Effector memory CD4-positive, alpha-beta T cell (primary cell): ENCODE measurements at places on chromosomes 16 and 17.

DNA sequence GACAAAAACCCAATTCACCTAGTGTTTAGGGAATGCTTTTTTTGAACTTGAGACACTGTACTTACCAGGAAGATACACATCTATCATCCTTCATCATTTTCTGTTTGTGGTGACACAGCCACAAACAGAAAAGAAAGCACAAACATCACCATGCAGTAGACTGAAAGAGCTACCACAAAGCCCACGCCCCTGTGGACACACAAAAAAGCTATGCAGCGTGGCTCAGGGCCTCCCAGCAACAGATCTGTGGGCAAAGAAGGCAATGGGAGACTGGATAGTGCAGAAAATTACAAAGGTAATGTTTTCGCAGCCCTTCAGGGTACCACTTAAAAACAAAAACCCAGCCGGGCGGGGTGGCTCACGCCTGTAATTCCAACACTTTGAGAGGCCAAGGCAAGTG is 9.6 kb downstream of the COTL1 start:
- DNase-seq: no peak

GRCh38 chr16:6853565-6853964 is 479.1 kb upstream of the RBFOX1 start:
- DNase-seq: no peak

GRCh38 chr17:19619705-19620325 is 28.7 kb upstream of the ALDH3A2 start:
- no peak for DNase-seq

DNA sequence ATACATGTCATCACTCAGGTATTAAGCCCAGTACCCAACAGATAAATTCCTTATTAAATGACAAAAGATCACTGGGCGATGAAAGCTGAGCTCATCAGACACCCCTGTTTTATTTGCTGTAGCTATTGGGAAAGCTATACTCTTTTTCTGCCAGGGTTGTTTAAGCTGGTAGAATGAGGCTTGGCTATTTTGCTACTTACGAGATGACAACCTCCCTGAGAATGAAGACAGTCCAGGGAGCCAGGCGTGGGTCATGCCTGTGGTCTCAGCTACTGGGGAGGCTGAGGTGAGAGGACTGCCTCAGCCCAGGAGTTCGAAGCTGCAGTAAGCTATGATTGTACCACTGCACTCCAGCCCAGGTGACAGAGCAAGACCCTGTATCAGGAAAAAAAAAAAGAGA is 4.3 kb upstream of the SH2B1 start:
- no peak for DNase-seq

DNA sequence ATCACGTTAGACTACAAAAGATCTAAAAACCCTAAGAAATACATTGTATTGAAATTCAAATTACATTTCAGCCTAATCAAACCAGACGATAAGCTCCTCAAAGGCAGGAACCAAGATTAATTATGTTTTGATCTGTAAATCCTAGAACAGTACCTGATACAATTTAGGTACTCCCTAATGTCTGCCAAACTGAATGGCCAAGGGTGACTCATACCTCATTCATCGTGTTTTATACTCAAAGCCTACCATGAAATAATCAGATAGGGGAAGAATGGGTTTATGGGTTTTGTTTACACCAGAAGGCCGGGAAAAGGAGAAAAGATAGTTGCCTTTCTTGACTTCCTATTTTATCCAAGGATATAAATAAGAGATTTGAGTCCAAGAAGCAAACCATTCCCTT is 19.3 kb downstream of the MMD start:
- DNase-seq: no peak

DNA sequence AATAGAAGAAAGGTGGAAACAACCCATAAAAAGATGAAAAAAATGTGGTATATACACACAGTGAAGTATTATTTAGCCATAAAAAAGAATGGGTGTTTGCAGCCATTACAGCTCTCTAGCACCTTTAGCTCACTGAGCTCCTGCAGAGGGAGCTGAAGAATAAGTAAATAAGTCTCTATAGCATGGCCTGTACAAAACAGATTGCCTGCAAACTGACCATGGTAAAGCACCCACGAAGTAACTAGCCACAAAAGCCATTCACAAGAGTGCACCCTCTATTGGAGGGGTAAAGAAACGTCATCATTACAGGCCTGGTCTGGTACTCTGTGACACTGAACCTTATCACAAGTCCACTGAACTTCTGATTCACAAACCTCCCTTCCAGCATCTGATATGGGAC is 76.3 kb downstream of the USP32 start:
- DNase-seq: no peak

GRCh38 chr16:68033101-68033500 is 10.0 kb downstream of the DUS2 start:
- no peak for DNase-seq

GRCh38 chr16:83717814-83718213 is 90.0 kb upstream of the HSBP1 start:
- no peak for DNase-seq

- DNase-seq: no peak
These were observed 44.2 kb downstream of the LYRM9 start for GRCh38 chr17:27848931-27849330.

DNA sequence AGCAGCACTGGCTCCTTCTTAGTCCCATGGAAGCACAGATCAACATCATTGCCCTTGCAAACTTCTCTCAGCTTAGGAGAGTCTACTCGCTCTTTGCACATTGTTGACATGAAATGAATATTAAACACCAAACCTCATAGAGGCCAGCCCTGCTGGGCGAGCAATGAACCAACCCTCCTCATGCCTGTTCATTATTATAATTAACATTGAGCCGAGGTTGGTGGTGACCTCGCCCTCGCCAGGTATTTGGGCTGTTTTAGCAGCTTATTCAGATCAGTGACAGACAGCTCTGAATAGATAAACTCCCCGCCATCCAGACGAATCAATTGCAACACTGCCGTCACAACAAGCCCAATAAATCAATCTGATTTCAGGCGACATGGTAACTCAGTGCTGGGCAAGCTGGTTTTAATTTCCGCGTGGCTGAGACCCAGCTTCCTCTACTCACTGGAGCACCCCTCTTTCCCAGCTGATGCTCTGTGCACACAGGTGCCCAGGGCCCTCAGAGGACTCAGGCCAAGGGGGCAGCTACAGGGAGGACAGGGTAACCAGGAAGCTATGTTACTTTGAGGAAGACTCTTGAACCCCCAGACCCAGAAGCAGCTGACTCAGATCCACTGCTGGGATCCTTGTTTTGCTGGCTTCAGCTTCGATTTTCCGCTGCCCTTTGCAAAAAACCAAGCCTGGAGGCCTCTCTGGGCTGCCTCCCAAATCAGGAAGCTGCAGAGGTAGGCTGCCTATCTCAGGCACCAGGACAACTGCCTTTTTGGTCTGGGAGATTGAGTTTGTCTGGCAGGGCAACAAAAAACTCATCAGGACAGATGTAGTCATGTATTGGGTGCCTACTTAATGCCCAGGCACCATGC is 10.7 kb upstream of the SEZ6 start:
- DNase-seq: no peak

- DNase-seq: no peak
These were observed 39.5 kb downstream of the SREBF1 start for GRCh38 chr17:17797119-17797809.

DNA sequence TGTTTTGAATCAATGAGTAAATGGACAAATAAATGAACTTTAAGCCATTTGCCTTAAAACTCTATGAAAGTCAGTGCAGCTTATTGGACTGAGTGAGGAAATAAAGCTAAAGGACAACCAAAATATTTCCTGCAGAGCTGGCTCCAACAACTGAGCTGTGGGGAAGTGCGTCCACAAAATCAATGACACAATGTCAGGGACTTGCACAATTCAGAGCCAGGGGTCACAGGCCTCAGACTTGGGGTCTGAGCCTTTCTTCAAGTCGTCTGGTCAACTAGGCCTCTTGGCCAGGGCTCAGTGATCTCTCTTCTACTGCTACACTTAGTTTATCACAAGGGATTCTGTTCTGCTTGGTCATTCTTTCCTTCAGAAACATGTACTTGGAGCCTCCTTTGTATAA is 26.2 kb upstream of the RHBDL3 start:
- no peak for DNase-seq

DNA sequence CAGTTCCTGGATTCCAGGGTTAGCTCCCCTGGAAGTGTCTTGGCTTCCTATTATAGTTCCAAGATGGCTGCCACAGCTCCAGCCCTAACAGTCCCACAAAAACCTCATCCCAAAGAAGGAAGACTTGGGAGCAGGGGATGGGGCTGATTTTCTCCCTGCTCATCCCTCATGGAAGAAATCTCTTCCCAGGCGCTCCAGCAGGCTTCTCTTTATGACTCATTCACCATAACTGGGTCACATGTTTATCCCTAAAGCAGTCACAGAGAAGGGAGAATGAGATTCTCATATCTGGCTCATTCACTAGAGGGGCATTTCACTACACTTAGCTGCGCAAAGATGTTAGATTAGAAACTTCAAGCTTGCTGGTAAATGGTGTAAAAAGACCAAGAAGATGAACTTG is 206.5 kb upstream of the IRX3 start:
- DNase-seq: no peak

GRCh38 chr17:43966276-43966675 is 12.5 kb upstream of the PYY start:
- DNase-seq: no peak

GRCh38 chr17:13400491-13400890 is 201.2 kb downstream of the HS3ST3A1 start:
- no peak for DNase-seq

- DNase-seq: peak; percentile 44
These were observed 362 bp downstream of the KLHDC4 start for GRCh38 chr16:87765473-87765775.

DNA sequence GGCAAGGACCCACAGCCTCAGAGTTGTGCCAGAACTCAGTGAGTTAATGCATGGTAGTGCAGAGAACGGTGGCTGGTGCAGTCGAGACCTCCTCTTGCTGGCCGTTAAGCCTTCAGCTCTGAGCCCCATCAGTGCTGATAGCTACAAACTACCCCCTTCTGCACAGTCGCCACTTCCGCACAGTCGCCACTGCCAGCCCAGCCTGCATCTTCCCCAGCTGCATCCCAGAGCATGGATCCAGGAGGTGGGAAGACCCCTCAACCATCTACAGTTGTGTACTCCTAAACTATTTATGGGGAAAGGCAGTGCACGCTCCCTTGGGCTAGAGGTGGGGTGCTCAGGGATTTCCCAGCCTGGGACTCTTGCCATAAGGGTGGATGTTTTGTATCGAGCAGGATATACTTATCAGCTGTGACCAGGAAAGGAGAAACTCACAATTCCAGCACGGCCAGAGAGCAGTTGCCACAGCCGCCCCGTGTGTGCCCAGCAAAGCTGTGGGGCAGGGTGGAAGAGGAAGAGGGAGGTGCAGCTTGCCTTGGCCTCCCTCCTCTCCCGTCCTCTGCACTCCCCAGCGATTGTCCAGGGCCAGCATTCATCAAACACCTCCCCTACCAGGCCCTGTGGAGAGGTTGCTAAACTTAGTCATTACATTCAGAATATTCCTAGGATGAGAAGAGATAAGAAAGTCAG is 49.5 kb upstream of the CMIP start:
- no peak for DNase-seq

DNA sequence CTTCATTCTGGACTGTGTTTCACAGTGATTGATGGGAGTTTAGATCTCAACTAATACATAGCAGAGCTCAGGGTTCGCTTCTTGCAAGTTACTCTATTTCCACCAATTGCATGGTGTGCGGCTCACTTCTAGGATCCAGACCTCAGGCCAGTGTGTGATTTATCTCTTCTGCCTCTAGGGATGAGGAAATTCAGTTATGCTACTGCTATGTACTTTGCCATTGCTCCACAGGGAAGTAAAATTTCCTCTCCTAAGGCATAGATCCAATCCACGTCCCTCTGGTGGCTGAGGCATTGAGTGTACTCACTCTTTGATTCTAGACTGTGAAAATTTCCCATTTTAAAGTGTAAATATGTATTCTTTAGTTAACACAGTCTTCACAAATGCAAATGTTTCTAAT is 214.1 kb downstream of the HS3ST3B1 start:
- DNase-seq: no peak

DNA sequence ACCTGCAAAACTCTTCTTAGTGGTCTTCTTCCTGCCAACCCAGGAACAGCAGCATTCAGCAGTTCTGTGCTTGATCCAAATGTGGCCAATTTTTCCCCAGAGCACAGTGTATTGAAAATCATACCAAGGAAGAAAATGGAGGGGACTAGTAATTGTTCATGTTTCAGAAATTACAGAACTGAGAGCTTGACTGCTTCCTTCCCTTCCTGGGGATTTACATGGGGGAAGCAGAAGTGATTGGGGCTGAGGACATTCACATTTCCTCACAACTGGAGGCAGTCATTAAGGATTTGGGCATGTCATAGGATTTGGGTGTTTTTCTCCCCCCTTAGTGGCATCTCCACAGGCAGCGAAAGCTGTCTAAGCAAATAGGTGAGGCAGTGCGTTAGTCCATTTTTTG is 19.7 kb downstream of the CIITA start:
- no peak for DNase-seq

DNA sequence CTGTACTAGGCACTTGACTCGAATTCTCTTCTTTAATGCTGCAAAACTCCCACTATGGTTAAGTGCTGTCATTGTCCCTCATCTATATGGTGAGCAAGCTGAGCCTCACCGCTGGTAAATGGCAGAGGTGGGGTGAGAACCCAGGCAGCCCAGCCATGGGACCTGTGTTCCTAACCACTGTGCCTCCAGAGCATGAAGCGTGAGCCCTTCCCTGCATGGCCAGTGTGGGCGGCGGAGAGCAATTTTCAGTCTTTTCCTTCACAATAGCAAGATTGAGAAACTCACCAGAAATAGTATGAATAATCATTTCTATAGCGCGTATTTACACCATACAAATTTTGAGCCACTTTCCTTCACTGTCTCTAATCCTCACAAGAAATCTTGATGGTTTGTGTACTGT is 9.2 kb downstream of the BFAR start:
- no peak for DNase-seq

DNA sequence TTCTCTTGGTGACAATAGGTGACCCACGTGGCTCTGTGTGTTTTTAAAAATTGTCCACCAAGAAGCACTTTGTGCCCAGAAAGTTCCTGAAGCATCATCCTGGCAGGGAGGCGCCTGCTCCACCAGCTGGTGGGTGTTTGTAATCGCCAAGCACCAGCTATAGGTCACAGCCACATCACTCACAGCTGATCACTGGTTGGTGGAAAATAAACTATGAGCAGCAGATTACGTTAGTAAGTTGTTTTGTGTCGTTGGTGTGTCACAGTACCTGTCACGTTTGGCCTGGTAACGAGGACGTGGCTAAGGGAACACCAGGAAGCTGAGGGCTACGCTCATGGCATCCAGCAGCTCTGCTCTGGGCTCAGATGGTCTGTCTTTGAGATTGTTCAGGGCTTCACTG is 10.1 kb downstream of the MRM3 start:
- DNase-seq: no peak

- DNase-seq: no peak
These were observed 15.5 kb downstream of the HS3ST6 start for GRCh38 chr16:1902547-1903219.

DNA sequence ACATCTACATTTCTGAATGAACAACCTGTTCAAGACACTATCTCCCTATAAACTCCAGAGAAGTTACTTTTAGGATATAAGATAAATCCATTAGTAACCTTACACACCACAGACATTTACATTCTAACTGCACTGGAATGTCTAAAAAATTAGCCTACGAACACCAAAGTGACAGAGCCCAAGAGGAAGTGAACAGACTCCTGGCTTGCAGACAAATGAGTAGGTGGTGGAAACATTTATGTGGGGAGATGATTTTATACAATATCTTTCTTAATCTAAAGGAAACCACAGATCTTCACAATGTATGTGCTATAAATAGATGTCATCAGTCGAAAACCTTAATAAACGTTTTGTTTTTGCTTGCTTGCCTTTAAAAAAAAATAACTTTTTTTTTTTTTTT is 18.8 kb downstream of the ZNF652 start:
- DNase-seq: no peak
